Testis (tissue), 5 donors: ENCODE measurements at places on chromosomes 5 and 9. TPM values are rescaled to one million over a fixed set of nuclear protein-coding genes. Genes with fewer than 3 reads are reported as not detected.

DNA sequence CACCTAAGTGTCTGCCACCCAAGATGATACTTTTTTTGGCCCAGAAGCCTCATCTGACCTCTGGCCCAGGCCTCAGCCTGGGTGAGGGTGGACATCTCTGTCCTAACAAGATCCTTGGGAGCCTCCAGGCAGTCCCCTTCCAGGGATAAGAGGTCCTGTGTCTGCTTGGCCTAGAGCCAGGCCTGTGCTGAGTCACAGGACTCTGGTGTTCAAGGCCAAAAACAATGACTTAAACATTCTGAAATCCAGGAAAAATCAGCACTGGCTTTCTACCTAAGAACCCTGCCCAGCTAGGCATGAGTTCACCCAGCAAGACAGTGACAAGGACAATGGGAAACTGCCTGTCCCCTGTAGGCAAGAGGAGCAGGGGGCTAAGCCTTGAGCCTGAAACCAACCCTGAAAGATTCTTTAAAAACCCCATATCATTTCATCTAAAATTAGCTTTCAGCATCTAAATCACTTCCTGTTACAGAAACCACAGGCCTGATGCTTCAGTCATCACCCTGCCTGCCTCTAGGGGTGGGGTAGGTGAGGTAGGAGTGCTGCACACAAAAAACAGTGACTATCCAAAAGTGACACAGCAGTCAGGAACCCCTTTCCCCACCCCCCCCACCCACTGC lies 29.9 kb downstream of the CSF2 start:
- peak; percentile 74 for DNase-seq

DNA sequence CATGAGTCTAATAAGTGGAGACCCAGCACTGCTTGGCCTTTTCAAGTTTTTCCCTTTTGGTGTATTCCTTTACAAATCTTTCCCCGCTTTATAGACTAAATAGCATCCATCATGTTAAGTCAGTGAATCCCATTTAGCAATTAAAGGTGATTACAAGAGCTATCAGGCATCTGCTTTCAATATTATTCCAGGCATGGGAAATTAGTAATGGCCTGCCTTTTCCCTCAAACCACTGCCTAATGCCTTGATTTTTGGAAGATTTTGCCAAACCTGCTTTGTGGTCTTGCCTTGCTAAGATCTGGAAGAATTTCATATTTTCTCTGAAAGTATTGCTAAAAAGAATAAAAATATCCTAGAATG lies 102.8 kb upstream of the GNA14 start:
- no peak for DNase-seq

GRCh38 chr5:102932781-102933180 lies 177.7 kb downstream of the PAM start:
- no peak for DNase-seq

Gene DNAJB5
- 44.0 TPM for total RNA-seq

Gene GABRA1
- 0.12 TPM for total RNA-seq

Gene PRRX2
- 14.6 TPM for total RNA-seq

GRCh38 chr5:90949469-90950358 lies 391.1 kb downstream of the ADGRV1 start:
- DNase-seq = no peak

DNA sequence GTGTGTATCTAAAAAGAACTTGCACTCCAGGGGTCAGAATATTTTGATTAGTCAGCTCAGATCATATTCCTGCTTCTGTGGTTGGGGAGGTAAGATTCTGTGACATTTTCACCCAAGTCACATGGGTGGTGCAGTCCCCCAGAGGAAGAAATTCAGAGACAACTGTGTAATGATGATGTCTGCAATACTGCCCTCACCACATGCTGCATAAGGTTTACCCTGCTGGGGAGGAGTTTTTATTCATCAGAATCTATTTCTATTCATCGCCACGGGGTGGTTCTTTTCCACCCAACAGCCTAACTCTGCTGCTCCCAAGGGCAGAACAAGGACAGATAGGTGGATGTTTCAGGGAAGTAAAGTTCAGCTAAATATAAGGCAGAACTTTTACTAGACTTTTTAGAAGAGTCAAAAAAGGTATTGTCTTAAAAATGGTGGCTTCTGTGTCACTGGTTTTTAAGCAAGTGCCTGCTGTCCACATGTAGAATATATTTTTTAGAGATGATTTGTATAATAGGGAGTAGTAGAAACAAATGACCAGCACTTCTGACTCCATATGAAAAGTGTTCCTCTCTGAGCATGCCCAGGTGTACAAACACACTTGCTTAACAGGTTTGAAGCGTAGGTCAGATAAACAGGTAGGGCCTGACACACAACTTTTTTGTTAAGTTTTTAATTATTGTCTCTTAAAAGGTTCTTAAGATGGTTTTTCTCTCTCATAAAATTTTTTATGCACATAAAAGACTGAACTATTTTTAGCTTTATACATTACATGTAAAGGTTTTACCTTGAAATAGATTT lies 352.7 kb downstream of the LRRC70 start:
- no peak for DNase-seq

GRCh38 chr5:33319841-33320240 lies 120.9 kb upstream of the TARS1 start:
- no peak for DNase-seq

Gene PPP3R2
- total RNA-seq = 22.8 TPM
